ENCODE measurements at places on chromosomes 11 and 22.

- DNase-seq, result peak; percentile 82
Measured at GRCh38 chr11:77407613-77408012, 66.3 kb downstream of the PAK1 start.

DNA sequence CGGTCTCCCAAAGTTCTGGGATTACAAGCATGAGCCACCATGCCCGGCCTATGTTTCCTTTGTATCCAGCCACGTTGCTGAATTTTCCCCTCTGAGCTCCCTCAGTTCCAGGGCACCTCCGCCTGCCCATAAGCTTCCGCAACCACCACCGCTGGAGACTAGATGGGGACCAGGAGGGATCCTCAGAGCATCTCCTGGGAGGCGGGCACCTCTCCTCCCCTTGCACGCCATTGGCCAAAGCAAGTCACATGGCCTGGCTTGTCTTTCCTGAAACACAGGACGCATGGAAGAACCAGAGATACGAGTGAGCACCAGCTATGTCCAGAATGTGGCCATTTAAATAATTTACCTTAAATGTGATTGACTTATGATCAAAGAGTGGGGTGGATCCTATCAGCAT is 388.3 kb downstream of the BRD1 start:
- no peak for DNase-seq

GRCh38 chr11:64164392-64165312 is 1.3 kb downstream of the MACROD1 start:
- no peak for DNase-seq

GRCh38 chr11:64226507-64227051 is 505 bp downstream of the NUDT22 start:
- peak; percentile 31 for DNase-seq

- DNase-seq, result peak; percentile 42
Measured at GRCh38 chr11:86670181-86670580, 2.2 kb downstream of the ME3 start.

DNA sequence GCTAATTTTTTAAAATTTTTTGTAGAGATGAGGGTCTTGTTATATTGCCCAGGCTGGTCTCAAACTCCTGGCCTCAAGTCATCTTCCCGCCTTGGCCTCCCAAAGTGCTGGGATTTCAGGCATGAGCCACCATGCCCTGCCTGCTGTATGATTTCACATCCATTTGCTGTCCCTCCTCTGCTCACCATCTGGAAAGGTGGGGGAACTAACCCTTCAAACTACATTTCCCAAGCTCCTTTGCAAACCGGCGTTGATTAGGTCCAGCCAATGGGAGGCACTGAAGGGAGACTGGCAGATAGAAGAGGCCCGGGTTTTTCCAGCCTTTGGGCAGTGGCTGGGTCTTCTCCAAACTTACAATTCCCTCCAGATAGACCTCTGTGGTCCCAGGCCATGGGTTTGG is 19.3 kb downstream of the RFPL1 start:
- DNase-seq, result peak; percentile 33

- DNase-seq, result no peak
Measured at GRCh38 chr11:42674436-42674835, 637.4 kb upstream of the API5 start.

DNA sequence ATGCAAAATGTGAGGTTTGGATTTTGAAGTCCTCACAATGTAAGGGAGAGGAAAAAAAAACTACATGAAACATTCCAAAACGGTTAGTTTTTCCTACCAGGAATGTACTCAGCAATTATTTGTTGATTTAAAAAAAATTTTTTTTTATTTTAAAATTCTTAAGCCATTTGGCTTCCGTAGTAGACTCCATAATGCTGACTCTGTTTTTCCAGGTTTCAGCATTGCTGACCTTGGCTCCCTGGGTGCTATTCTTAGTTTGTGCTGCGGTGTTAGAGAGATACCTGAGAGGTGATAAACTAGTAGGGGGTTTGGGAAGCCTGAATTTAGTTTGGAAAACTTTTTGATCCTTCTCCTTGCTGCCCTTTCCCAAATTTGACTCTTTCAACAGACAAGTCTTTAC is 10.6 kb downstream of the STT3A start:
- DNase-seq, result no peak

DNA sequence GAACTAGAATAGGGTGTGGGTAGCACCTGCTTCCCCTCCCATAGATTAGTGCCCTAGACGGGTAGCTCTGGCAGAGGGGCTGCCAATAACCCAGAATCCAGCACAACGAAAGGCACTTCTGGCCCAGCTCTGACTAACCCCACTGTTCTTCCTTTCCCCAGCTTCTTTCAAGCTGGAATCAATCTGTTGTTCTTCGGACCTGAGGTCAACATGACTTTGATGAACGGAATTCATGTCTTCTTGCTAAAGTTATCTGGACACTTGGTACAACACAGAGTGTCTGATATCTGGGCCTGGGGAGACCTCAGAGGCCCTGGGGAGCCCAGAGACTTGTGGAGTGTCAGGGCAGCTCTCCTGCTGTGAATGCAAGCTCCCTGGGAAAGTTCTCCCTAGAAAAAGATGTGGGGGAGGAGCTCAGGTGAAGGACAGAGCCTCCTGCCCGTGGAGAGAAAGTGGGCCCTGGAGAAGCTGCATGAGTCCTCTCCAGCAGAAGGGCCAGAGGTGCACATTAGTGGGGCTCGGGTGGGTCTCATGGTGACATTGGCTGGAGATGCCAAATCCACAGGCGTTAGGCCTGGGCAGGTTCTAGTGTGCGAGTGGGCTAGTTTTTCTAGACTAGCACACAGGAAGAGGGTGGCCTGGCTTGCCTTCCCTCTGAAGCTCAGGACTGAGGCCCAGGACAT is 6.3 kb downstream of the KCNJ11 start:
- no peak for DNase-seq

DNA sequence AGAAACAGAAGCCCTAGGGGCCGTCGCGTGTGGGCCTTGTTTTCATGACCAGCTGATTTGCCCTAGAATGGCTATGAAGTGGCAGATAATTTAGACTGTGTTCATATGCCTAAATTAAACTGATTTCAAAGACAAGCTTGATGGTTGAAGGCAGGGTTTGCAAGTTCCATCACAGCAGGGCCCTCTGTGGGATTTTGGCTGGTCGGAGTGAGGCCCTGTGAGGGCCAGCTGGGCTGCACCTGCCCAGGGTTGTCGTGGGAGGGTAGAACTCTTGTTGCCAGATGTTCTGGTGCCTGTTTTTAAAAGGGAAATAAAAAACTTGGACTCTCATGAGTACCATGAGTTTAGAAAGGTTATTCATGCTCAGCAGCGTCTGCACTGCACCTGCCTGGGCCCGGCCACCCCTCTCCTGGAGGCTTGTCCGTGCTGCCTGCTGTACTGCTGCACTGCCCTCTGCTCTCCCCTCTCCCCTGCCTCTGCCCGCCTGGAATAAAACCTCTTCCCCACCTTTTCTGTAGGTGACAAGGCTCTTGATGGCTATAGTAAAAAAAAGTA is 44.1 kb downstream of the AP2A2 start:
- no peak for DNase-seq

All from mammary epithelial cell (primary cell).